ENCODE measurements at places on chromosomes 2 and 18.

- no peak for DNase-seq
Measured at GRCh38 chr18:63890950-63891304, 3.4 kb downstream of the SERPINB2 start.

DNA sequence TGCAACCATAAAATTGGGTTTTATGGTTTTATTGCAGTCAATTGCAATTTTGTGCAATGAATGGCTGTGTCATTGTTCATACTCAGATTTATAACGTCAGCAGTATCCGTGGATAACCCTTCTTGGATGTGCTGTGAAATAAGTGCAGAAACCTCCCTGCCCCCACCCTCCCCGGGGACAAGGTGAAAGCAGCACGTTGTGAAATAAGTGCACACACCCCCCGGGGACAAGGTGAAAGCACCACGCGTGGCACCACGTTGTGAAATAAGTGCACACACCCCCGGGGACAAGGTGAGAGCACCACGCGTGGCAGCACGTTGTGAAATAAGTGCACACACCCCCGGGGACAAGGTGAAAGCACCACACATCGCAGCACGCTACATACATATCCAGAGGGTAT, 93.6 kb upstream of the NFATC1 start:
- no peak for DNase-seq

DNA sequence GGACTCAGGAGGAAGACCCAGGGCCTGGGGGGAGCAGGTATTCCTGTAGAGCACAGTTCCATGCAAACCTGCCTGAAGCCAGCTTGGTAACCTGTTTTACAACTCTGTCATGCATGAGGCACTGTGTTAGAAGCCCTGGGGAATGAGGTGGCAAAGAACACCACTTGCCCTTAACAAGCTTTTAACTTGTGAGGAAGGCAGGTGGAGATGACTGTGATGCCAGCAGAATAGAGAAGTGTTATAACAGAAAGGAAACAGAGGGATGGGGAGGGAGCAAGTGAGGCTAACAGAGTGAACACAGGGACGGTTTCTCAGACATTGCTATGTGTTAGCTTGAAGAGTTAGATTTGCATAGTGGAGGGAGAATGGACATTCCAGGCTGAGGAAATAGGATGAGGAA, 11.5 kb upstream of the IL1A start:
- DNase-seq, result no peak

- no peak for DNase-seq
Measured at GRCh38 chr2:168773719-168774521, 28.5 kb upstream of the NOSTRIN start.

DNA sequence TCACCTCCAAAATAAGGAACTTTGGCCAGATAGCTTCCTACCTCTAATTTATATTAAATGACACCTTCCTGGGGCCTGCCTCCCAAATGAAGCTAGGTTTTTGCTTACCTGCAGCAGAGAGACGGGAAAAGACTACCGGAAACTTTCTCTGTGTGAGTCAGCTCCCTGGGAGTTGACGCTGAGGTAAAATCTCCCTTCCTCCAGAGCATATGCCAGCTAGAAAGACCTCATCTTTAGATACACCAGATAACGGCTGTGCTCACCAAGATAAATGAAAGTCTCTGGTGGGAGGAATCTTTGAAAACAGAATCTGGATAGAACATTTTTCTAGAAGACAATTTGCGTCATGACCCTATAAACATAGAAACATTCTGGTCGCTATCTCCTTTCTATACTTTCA, 99.7 kb upstream of the RFX8 start:
- DNase-seq, result no peak

GRCh38 chr2:29270701-29271121, 155.5 kb downstream of the CLIP4 start:
- no peak for DNase-seq

GRCh38 chr18:44870631-44871502, 190.2 kb downstream of the SETBP1 start:
- DNase-seq, result no peak

DNA sequence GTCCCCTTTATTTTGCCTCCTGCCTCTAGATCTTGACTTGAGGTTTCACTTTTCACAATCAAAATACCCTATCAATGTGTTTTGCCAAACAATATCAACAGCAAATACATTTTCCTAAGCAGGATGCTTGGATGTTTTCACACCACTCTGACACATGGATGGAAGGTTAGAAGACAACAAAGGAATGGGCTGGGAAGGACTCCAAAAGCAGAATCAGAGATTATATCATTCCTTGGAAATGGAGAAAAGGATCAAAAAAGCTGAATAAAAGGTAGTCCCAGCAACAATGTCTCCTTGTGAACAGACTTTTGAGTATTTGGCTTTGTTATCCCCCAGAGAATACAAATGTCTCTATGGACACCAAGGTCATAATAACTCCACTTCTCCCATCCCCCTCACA, 170.8 kb downstream of the ETAA1 start:
- DNase-seq, result no peak
